ENCODE measurements at places on chromosomes 6 and 20.

DNA sequence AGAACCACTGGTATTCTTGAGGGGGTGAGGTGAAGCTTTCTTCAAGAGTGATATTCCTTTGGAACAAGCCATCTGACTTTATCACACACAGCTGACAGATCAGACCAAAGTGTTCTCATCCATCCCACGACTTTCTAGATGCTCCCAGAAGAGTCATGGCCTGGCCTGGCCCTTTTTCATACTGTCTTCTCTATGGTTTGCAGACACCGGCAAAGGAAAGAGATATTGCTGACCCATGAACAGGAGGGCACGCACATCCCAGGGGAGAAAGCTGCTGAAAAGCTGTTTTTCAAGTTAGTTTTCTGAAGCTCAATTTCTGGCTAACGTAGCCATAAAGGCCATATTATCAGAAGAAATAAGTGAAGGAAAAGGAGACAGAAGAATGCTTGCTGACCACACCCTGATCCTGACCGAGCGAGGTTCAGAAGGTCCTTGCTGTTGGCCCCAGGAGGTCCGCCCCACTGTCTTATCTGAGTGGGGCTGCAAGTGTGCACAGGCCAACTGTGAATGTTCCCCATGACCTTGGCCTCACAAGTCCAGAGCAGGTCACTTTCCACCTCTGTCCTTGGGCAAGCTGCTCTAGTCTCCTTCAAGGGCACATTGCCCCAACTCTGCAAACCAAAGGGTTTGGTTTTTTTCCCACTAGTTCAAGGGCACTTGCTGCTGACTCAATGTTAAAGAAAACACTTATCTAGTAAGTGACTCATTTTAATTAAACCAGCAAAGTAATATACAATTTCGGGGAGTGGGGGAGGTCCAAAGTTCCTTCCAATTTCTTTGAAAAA, 2.0 kb downstream of the ACSS1 start:
- no peak for DNase-seq

DNA sequence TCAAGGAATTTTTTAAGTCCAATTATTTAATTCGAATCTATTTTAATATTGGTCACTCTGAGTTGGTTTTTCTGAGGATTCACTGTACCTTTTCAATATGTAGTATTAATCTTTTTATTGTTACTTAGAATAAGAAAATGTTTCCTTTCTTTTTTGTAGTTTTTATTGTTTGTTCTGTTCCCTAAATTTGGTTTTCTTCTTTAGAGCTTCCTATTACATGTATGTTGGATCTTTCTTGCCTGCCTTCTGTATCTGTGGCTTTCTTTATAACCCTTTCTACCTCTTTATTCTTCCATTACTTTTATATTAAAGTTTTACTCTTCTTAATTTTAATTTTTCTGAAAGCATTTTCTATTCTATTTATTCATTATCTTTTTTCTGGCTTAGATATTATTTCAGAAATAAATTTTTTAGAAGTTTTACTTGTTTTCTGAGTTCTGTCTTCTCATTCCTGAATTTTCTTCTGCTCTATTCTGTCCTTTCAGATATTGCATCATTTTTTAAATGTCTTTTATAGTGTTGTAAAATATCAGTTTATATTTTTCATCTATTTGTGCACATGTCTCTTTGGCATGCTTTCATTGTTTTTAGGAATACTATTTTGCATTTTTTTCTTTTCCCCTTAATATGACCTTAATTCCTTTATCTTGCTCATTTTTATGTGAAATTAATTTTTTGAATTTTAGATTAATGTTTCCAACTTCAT, 33.6 kb upstream of the UST start:
- DNase-seq, result no peak

GRCh38 chr20:18988701-18989100, 175.1 kb downstream of the SCP2D1 start:
- no peak for DNase-seq

DNA sequence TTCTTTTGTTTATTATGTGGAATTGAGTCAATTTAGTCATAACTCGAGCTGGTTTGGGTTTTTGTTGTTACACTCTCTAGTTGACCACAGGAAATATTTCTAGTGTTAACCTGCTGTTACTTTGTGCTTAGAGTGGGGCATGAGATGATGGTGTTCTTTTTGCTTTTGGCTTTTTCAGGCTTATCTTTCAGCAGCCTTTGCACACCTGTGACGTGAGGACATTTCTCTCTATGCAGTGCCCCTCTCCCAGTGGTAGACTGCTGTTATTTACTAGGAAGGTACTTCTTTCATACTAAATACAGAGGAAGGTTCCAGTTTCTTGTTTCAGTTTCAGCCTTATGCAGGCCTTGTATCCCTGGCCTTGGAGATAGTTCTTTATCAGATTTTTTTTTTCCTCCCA, 766.8 kb upstream of the MAN1A1 start:
- DNase-seq, result no peak

DNA sequence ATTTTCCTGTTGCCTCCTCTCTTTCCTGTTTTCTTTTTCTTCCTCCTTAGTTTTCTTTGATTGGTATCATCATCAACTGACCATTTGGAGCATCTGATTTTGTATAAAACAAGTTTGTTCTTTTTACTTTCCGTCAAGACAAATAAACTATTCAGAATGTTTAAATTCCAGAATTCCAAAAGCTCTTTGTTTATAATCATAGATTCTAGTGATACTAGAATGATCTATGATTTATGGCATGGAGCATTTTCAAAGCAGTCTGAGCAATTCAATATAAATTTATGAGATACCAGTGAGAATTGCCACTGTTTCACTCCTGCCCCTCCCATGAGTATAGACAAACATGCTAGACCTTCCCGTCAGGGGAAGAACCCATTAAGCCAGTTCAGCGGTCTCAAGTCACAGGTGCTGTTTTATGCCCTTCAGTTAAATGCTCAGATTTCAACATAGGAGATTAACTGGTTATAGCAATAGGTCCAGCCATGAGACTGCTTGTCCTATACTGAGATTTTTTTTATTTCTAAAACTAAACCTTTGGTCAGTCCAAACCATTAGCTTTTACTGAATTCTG, 60.7 kb downstream of the GRIK2 start:
- DNase-seq, result no peak

- no peak for DNase-seq
Observed at GRCh38 chr6:10722570-10722819, 375 bp upstream of the TMEM14C start.

GRCh38 chr6:142255785-142256184, 46.0 kb upstream of the ADGRG6 start:
- no peak for DNase-seq

DNA sequence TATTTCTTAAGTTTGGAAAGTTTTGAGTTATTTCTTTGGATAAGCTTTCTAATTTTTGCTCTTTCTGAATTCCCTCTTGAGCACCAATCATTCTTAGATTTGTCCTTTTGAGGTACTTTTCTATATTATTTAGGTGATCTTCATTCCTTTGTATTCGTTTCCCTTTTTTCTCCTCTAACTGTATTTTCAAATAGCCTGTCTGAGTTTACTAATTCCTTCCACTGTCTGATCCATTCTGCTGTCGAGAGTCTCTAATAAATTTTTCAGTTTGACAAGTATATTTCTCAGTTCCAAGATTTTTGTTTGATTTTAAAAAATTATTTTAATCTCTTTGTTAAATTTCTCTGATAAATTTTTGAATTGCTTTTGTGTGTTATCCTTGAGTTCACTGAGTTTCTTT, 16.3 kb upstream of the ZNF311 start:
- DNase-seq, result no peak

- DNase-seq, result no peak
Observed at GRCh38 chr20:43681468-43681942, 14.6 kb downstream of the MYBL2 start.

- DNase-seq, result no peak
Observed at GRCh38 chr6:163170294-163170883, 244.1 kb upstream of the QKI start.

- no peak for DNase-seq
Observed at GRCh38 chr6:109472132-109472995, 10.7 kb downstream of the ZBTB24 start.

Data from stimulated activated CD8-positive, alpha-beta memory T cell treated with anti-CD3 and anti-CD28 coated beads, Interleukin-12 subunit alpha, Interleukin-12 subunit beta, amount 100 ng/mL, for 4 hours (primary cell).